ENCODE measurements at places on chromosomes 12 and 14.

- no peak for DNase-seq
Observed at GRCh38 chr12:5912011-5912410, 33.0 kb downstream of the ANO2 start.

DNA sequence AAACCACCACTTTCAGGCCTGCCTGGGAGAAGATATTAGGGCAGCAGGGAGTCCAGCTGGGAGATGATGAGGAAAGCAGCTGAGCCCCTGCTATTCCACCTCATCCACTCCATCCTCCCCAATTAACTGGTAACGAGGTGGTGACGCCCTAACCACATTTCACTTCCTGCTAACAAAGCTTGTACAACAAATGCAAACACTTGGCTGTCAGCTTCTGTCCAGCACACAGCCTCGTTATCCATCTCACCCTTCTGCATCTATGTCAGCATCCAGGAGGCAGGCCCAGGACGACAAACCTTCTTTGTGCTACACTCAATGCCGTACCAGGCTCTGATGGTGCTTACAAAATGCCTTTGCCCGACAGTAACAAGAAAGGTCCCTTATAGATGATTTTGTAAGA lies 225.4 kb downstream of the APAF1 start:
- no peak for DNase-seq

DNA sequence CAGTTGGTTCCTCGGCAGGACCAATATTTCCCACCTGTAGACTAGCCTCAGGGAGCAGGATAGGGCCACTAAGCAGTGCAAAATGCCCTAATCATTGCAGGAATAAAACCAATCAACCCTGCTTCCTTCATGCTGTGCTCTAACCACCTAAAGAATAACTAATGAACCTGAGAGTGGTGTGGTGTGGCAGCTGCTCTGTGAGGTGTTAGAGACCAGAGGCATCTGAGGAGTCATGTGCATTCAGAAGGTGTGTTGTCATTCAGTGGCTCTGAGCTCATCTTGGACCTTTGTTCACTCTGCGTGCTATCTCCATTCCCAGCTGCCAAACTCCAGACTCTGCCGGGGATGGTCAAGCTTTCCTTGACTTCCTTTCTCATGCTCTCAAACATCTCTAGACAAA lies 136.7 kb upstream of the EGLN3 start:
- no peak for DNase-seq

GRCh38 chr12:13368971-13369370 lies 172.4 kb downstream of the EMP1 start:
- DNase-seq = no peak

- no peak for DNase-seq
Observed at GRCh38 chr12:130131801-130132200, 30.5 kb upstream of the FZD10 start.

DNA sequence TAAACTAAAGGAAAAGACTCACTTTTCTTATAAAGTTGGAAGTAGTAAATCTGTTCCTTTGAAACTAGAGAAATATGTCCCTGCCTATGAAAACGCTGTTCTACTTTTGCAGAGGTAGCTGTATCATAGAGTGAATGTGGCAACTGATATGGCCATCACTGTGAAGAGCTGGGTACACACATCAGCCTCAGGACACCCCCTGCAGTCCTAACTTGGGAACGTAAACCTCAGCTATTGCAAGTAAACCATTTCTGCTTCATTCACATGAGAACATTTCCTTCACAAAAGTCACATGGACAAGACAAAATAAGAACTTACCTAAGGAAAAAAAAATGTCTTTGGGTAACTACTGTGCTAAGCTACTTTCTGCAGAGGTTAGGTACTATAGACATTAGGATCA lies 233.3 kb upstream of the PPFIA2 start:
- no peak for DNase-seq

GRCh38 chr12:91271185-91271584 lies 88.6 kb upstream of the DCN start:
- no peak for DNase-seq

GRCh38 chr12:74317078-74317601 lies 220.5 kb upstream of the ATXN7L3B start:
- no peak for DNase-seq

GRCh38 chr12:110725267-110725666 lies 17.4 kb downstream of the PPP1CC start:
- DNase-seq = no peak

DNA sequence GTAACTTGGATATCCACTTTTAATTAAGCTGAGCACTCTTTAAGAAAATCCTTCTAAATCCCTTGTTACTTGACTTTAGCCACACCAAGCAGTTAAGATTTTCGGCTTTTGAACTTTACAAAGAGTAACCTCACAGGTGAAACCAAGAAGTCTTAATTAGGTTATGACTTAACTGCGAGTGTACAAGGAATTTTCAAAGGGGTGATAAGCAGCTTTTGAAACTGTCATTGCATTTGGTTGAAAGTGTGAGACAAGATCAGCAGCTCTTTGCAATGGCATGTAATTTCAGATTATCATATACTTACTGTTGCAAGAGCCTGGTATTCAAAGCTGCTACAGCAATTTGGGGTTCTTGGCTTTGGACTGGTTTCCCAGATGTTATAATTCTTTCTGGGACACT lies 137.5 kb downstream of the TMEM117 start:
- no peak for DNase-seq

DNA sequence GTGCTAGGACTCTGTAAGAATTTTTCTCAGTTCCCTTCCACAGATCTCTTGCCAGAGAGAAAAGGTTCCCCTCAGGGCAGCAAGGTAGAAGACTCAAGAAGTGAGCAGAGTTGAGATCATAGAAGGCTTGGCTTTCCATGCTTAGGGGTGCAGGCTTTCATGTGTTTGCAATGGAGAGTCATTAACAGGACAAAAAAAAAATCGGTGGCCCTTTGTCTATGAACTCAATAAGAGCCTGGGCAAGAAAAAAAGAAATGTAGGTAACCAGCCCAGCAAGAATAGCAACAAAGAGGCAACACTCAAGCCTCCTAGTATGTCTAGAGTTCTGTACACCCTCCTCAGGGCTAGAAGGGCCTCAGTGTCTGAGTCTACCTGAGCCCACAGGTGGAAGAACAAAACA lies 23.4 kb upstream of the LRP6 start:
- no peak for DNase-seq

GRCh38 chr14:93959239-93960107 lies 16.9 kb downstream of the ASB2 start:
- DNase-seq = peak; percentile 95

DNA sequence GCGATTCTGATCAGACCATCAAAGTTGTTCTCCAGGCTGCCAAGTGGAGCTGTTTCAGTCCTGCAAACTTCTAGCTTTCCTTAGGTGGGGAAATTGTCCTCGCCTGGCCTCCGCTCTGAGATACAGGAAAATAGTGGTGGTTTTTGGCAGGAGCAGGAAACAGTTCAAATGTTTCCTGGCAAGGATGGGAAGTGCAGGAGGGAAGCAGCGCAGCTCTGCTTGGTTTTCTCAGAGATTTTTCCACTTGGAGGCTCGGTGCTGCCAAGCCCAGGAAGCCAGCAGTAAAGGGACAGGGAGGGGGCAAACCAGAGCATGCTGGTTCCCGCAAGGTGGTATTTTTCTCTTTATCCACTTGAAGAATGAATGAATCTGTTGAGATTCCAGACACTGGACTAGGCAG lies 17.0 kb downstream of the TMEM63C start:
- no peak for DNase-seq

DNA sequence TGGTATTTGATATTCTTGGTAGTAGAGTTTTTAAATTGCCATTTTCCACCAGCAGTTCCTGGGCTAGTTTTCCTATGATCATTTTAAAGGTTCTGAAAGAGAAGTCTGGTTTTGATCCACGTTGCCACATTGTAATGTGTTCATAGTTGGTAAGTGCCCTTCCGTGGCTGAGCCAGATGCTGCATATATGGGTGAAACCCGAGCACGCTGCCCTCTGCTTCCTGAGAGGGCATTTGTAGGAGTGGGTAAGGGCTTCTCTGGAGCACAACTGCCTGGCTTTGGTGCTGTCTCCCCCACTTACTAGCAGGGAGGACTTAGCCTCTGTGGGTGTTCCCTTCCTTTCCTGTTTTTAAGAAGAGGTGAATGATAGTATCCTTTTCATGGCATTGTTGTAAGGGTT lies 7.1 kb downstream of the SNRNP35 start:
- DNase-seq = no peak

GRCh38 chr14:68476212-68477109 lies 316.4 kb downstream of the ZFP36L1 start:
- DNase-seq = no peak

GRCh38 chr12:116002890-116003536 lies 274.5 kb downstream of the MED13L start:
- no peak for DNase-seq

GRCh38 chr12:16622338-16622737 lies 16.4 kb upstream of the LMO3 start:
- no peak for DNase-seq

DNA sequence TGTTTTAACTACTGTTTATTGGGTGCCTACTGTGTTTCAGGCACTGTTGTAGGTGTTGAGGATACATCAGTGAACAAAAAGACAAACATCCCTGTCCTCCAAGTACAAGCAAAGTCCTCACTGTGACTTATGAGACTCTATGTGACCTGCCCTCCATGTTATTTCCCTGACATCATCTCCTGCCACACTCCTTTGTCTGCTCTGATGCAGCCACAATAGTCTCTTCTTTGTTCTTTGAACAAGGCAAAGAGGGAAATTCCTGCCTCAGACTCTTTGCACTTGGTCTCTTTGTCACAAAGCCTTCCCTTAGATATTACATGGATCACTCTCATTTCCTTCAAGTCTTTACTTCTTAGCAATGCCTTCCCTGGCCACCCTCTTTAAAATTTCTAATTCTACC lies 240.1 kb upstream of the SRRM4 start:
- DNase-seq = no peak

DNA sequence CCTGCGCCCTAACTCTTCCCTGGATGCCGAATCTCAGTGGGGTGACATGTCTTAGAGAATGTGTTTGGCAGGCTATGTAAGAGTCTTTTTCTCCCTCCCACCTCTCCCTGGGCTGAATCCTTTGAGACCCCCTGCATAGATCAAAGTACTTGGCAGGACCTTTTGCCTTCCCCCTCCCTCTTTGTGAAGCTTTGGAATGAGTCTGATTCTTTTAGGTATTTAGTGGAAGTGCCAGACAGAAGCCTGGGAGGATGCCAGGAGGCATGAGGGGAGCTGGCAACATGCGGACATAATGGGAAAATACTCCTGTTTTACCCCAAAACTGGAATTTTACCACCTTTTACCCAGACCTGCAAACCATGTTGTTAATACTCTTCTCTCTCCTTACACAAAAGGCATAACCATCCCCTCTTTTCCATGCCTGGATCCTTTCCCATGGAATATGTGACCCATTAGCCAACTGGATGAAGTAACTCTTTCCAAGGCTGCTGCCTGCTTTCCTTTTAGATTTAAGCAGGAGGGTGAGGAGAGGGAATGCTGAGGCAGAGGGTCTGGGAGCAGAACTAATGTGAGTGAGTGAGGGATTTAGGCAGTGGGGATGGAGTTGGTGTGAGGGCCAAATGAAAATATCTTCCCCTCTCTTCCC lies 41.7 kb downstream of the TTLL5 start:
- DNase-seq = no peak

GRCh38 chr14:55356913-55357312 lies 54.7 kb downstream of the ATG14 start:
- no peak for DNase-seq

Measured in activated naive CD8-positive, alpha-beta T cell treated with anti-CD3 and anti-CD28 coated beads for 36 hours (primary cell).